ENCODE measurements at places on chromosomes 7 and 10. TPM values are rescaled to one million over a fixed set of nuclear protein-coding genes. Genes with fewer than 3 reads are reported as not detected.

DNA sequence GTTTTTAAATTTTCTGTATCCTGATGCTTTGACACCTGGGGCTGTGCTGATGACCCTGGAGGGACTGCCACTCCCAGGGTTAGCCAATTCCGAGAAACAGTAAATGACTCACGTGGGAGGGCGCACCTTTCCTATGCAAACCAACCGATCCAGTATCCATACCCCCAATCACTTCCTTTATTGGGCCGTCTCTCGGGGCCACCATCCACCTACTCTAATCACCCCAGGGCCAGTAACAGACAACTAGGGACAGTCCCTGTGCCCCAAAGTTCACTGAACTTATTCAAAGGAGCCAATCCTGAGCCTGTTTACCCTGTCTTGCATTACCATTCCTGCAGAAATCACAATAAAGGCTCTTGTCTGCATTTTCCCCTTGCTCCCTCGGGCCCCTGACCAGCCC is 6.6 kb upstream of the LGI1 start:
- no peak for DNase-seq

- DNase-seq, result no peak
These were observed 39.9 kb upstream of the SMNDC1 start for GRCh38 chr10:110344622-110345021.

DNA sequence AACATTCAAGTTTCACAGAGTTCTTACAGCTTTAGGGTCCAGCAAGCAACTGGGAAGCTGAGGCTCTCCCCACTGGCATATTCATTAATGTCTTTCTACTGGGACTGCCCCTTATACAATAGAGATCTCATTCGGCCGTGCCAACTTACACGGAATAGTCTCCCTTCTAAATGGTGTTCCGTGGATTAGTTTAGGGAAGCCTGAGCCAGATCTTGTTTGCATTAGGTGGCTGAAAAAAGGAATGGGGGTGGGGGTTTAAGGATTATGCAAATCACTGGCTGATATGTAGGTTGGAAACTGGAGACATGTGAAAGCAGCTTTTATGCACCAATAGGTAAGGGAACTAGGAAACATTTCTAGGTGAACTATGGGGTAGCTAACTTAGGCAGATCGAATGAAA is 218.3 kb downstream of the TRIL start:
- DNase-seq, result peak; percentile 22

DNA sequence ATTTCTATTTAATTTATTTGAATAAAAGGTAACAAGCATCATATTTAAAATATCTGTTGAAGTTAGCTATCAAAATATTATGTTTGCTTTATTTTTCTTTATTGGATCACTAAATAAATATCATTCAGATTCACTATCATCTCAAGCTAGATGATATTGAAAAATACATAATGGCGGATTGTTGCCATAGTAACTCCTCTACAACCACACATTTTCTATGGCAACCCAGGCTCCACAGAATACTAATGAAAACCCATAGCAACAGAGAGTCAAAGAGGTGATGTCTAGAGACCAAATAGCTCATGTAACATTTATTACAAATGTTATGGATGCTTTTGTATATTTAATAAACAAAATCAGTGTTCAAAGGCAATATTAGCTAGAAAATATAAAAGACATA is 148.9 kb upstream of the CDK1 start:
- no peak for DNase-seq

DNA sequence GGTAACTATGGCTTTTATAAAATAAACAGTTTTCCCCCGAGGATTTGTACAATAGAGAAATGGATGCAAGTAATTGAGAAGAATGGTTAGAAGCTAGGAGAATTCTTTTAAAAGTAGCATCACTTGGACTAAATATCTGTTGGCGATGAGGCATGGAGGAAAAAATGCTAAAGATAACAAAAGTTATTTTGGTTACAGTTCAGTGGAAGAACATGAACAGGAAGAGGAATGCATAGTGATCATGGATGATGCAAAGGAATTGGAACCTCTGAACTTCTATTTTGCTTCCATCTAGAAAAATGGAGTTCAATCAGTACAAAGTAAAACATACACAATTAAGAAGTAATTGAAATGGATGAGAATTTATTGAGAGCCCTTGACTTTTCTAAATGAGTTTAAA is 32.9 kb downstream of the ENTPD1 start:
- DNase-seq, result no peak

DNA sequence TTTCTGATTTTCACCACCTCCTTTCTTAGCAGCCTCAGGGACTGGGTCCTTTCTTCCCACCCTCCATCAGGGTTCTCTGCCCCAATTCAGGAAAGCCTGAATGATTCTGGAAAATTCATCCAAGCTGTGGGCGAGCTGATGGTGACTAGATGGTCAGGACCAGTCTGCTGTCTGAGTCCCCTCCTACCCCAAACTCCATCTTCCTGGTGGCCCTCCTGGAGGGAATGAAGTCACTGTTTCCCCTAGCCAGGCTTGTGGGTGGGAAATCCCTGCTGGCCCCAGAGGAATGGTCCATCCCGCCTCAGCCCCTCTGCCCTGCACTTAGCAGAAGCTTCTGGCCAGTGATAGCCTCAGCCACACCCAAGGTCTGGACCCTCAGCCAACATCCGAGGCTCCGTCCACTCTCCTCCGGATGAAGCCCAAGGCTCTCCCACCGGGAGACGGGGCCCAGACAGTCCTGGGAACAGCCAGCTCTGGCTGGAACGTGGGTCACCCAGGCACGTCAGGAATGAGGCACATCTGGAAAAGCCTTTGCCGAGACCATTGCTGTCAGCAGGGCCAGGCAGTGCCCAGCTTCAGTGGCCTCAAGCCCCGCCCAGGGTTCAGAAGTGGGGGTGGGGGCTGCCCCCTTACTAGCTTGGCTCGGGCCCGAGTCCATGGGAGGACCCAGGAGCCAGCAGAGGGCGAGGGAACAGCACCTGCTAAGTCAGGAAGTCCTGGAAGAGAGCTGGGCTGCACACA is 4.0 kb upstream of the AQP1 start:
- DNase-seq, result peak; percentile 78

C10orf95 gene
- 0.30 TPM for total RNA-seq

FGFBP3 gene
- total RNA-seq, result 10.5 TPM

CYP3A4 gene
- not detected for total RNA-seq

AOAH gene
- total RNA-seq, result 0.21 TPM

Measured in H7 (cell line).